ENCODE measurements at places on chromosomes 4 and X.

DNA sequence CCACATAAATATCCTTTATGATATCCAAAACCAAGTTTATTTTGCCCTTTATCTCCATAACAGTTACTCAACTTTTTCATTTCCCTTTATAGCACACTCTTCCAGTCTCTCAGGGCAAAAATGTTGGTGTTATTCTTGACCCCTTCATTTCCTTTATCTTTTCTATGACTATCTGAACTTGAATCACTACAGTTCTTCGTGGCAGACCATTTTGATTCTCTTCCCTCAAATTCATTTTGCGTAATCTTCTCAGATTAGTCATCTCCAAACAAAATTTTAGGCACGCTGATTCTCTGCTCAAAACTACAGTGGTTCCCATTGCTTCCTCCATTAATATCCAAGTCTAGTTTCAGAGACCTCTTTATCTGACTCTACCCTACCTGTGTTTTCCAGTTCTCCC, 26.1 kb downstream of the RUFY3 start:
- no peak for DNase-seq

- no peak for DNase-seq
Measured at GRCh38 chrX:54067766-54068165, 23.5 kb upstream of the PHF8 start.

GRCh38 chr4:139825523-139826014, 159.9 kb downstream of the MGST2 start:
- no peak for DNase-seq

DNA sequence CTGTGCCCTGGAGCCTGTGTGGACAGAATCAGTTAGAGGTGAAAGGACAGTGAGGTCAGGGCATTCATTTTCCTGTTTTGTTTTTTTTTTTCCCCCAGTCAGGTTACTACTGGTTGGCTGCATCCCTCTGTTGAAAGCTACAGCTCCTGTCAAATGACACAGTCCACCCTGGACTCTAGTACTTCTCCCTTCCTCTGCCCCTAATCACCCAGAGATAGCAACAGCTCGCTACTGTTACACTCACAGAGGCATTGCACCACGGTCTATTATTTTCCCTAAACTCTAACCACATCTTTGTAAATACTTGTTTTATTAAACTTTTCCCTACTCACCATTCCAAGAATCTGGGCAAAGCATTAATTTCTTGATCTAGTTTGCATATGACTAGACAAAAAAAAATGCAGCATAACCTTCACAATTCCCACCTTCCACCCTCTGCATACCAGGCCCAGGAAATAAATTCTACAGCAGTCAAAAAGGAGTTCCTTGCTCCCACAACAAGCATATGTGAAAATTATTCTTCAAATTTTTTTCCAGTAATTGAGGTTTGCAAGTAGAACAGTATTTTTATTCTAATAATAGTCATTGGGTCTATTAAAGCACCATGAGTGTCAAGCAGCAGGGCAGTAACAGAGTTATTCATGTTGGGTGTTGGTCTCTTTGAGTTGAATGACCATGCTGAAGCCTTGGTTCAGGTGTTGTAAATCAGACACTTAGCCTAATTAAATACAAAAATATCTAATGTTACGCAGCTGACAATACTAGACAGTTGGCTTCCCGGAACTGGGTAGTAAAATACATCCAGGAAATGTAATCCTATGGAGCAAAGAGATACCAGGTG, 329.2 kb downstream of the INPP4B start:
- no peak for DNase-seq

- DNase-seq = no peak
Measured at GRCh38 chrX:30060718-30061117, 154.6 kb upstream of the MAGEB2 start.

- DNase-seq = no peak
Measured at GRCh38 chrX:108309144-108309543, 129.1 kb downstream of the COL4A6 start.

DNA sequence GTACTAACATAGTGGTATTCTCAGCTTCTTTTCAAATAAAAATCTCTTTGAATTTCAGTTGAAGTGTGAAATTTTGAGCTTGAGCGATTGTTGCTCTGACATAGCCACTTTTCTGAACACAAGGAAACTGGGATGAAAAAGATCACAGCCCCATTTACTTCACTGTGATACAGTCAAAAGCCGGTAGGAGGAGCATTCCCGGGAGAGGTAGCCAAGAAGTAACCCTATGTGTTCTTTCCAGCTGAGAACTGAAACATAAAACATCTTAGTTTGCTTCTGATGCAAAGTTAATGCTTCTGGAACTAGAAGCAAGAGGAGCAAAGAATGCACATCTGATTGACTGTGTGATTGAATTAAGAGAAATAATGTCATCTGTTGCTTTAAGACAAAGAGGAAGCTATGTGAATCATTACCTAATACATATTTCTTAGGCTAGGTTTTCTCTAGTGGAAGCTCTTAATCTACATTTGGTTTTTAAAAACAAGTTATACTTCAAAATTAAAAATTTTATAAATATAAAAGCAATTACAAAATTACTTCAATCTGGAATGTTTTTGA, 88.3 kb upstream of the UNC5C start:
- DNase-seq = no peak

- no peak for DNase-seq
Measured at GRCh38 chrX:108138814-108139702, 47.5 kb downstream of the ATG4A start.

DNA sequence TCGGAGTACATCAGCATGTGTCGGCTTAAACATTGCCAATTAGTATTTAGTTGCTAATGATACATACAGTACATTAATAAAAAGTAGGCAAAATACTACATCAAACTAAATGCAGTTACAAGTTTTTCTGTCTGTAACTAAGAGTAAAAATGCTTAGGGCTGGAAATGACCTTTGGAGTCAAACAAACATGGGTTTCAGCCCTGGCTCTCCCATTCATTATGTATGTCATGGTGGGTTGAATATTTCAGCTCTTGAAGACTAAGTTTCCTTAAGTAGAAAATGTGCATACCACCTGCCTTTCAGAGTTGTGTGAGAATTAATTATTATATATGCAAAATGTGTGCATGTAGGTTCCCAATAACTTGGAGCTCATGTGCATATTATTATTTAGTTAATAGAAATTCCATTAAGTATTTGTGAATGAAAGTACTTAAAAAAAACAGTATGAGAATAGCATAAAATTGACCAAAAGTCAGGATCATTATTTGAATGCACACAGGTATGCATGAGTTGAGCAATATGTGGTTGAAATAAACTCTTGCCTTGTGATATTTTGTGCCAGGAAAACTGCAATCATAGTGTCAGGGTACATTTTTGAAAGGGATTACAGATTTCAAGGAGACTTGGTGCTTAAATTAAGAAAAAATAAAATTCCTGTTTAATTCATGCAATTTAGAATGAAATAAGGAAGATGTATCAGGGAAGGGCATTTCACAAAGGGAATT, 2048.7 kb downstream of the PCDH7 start:
- no peak for DNase-seq

DNA sequence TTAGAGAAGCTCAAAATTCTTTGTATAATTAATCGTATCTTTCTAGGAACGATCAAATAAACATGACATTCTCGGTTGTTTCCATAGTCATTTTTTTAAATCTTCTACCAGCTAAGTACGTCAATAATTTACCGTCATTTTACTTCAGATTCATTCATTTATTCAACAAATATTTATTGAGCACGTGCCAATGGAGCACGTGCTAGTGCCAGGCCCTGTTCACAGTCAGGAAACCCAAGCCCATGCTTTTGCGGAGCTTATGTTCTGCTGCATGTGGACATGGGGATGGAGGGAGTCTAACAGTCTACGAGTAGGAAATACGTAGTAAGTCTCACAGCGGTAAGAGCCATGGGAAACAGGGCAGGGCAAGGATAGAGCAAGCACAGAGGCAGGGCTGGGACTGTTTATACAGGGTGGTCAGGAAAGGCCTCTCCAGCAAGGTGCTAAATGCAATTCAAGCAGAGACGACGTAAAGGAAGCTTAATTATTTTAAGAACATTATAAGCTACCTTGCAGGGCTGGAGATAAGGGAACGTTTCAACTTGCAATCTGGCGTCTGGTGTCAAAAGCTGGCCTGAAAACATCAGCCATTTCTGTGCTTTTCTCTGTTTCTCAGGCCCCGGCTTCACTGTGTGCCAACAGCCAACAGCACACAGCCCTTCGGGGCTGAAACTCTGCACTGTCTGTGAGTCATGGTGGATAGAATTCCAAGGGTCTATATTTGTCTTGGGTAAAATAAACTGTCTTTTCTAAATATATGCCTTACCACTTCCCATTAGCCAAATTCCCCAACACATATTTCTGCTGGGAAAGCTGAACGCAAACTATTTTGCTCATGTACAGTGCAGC, 517.1 kb upstream of the ZFP42 start:
- no peak for DNase-seq
